Type B pancreatic cell (in vitro differentiated cells): ENCODE measurements at places on chromosomes 12 and 14.

GRCh38 chr12:48686615-48687334 lies 4.7 kb upstream of the KANSL2 start:
- DNase-seq: no peak

DNA sequence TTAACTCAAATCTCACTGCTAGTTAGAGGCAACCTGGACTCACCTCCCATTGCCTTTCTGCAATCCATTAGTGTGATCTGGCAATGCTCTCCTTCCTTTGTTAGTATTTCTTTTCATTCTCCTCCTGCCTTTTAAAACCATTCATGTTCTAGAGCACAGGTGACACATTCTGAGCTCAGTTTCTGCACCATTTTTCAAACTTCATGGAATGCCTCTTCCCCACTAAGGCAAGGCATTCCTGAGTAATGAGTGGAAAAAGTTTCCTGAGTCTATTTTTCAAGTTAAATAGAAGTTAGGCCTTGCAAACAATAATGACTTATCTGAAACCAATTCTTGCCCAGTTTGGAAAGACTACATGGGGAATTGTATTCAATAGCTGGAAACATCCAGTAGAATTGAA lies 1001.8 kb downstream of the BCL11B start:
- DNase-seq: no peak

GRCh38 chr12:92003701-92004100 lies 141.9 kb downstream of the BTG1 start:
- DNase-seq: no peak

DNA sequence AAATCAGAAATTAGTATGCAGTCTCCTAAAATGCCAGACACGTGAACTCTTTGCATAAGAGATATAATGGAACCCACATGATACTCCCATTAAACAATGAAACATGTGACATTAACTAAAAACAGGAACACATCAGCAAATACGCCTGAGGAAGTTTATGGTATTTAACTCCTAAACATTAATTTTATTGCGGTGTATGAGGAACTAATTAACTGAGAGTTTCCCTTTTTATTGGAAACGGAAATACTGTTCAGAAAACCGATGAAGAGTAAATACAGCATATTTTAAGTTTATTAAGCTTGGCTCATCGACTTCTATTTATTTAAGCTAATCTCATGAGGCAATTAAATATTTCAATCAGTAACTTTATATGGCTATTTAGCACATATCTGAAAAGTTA lies 290.3 kb downstream of the SOX5 start:
- no peak for DNase-seq

- no peak for DNase-seq
These were observed 29.5 kb downstream of the C2CD5 start for GRCh38 chr12:22514875-22515274.

- no peak for DNase-seq
These were observed 28.7 kb downstream of the MLXIP start for GRCh38 chr12:122107261-122107660.
